ENCODE measurements at places on chromosomes 7 and 10.

DNA sequence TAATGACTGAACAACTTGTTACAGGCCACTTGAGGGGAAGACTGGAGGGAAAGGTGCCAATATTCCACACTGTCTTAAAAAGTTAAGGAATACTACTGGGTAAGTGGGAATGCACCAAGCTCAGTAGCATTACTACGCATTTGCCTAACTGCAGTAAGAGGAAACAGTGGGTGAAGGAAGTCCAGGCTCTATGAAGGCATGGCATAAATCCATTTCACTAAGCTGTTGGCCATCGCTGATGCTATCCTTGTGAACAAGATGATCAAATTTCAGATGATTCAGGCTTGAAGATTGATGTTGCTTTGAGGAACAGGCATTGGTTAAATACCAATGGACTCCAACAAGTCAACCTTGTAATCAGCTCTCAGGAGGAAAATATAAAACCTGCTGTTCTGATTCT lies 44.2 kb upstream of the TES start:
- DNase-seq, result no peak

DNA sequence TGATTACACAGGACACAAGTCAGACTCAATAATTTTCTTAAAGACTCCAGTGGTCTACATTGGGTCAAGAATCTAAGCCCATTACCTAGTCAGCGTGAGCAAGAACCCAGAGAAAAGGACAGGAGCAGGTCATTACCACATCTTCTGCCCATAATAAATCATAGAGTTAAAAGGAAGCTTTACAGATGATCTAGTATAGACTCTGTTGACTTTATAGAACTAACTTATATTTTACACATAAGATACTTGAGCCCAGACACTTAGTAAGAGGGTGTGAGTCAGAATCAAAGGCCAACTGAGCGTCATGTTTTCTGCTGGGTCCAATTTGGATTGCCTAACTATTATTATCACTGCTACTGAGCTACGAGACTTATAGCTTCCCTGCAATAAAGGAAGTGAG lies 206.1 kb upstream of the NPSR1 start:
- no peak for DNase-seq

DNA sequence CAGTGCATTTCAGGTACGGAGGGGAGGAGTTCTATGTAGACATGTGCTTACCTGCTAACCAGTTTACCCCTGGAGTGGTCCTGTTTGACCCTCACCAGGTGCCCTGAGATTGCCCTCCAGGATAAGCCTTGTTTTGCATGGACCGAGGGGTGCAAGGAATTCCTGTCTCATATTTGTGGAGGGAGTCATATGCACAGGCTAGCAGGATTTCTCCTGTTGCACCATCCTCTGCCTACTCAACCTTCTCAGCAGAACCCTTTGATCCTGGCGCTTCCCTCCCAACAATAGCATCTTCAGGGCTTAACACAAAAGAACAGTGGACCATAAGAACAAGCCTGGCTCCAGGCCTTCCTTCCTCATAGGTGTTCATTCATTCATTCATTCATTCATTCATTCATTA lies 7.2 kb downstream of the TRPV6 start:
- no peak for DNase-seq

DNA sequence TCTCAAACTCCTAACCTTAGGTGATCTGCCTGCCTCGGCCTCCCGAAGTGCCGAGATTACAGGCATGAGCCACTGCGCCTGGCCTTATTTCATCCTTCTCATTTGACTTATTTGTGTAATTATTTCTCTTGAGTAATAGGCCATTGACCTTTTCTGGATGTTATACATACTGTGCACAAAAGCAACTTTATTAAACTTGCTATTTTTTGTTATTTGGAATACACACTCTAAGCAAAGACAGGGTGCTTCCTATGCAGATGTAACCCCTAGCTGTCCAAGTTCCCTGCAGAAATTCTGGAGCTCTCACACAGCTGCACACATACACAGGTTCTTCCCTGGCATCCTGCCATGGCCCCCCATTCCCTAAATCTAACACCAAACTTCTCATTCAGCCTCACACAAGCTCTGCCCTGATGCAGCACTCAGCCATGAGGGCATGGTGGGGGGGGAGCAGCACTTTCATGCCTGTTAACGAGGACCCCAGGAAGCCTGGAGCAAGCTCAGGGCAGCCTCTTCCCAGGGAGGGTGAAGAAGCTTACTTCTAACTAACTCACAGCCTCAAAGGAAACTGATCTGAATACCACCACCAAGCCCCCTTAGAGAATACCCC lies 33.2 kb downstream of the SH3PXD2A start:
- DNase-seq, result no peak

DNA sequence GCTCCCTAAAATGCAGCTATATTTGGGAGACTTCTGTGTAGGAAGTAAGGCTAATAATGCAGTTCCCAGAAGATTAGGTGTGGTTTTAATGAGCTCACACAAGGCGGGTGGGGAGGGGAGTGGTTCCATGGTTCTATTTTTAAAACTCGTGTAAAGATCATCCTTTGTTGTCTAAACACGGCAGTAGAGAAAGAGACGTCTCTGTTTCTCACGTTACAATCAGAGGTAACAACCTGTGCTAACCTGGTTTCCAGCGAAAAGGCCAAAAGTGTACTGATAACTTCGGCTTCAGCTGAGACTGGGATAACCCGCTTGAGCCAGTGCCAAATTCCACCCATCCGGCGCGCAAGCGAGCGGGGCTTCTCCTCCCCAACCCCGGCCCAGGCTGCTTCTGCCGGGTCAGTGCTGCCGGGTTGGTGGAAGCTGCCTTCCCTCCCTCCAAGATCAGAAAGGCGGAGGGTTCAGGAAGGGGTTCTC lies 2.5 kb upstream of the MAP3K8 start:
- no peak for DNase-seq

- no peak for DNase-seq
Observed at GRCh38 chr10:113569576-113569975, 16.7 kb downstream of the HABP2 start.

DNA sequence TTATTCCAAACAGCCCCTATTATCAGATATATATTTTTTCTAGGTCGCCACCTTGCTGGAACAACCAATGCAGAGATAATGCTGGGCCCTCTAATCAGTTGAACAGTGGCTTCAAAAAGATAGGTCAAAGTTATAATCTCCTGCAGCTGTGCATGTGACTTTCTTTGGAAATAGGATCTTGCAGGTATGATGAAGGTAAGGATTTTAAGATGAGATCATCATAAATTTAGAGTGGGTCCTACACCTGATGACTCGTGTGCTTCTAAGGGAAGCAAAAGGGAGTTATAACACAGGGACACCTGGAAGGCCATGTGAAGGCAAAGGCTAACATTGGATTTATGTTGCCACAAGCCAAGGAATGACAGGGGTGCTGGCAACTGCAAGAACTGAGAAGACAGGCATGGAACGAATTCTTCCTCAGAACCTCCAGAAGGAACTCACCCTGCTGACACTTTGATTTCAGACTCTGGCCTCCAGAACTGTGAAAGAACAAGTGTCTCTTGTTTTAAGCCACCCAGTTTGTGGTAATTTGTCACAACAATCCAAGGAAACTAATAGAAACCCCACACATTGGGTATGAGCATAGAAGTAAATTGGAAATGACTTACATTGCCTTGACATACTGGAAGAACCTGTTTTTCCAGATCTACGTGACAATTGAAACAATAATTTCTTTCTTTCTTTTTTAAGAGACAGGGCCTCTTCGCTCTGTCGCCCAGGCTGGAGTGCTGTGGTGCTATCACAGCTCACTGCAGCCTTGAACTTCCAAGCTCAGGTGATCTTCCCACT lies 34.4 kb downstream of the CCDC71L start:
- no peak for DNase-seq

DNA sequence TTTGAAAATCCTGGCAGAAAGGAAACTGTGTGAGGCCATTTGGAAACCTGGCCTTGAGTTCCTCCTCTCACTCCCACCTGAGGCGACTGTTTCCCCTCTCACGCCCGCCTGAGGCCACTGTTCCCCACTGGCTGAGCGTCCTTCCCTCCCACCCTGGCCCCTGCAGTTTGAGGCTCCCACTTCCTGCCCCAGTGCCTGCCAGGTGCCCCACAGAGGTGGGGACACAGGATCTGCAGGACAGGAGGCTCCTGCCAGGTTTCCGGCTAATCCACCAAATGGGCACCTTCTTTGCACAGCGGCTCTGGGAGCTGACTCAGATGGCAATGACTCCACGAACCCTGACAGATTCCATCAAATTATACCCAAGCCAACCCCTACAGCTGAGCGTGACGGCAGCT lies 24.3 kb upstream of the LARP4B start:
- no peak for DNase-seq

- DNase-seq, result no peak
Observed at GRCh38 chr10:13690281-13690825, 103.6 kb downstream of the PRPF18 start.

DNA sequence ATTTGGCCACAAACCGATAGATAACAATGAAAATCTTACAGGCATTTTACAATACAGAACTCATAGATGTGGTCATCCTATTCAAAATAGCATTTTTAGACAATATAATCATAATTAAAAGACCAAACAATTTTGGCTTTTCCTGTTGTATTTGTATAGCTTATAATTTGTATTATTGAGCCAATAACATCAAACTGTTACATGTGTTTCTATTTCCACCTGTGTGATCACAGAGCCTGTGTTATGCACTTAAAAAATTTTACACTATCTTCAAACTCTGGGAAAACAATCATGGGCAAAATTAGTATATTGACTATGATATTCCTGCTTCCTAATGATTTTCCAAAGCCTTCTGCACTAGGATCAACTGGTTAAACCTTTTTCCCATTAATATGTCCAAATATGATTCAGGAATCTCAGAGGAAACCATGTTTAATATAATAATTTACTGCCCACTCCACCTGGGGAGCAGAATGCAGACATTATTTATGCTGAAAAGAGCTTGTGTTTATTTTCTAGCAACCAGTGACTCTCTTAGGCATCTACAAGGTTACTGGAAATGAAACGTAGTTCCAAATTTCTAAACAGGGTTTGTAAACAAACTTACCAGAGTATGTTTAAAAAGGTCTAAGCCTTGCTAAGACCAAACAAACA lies 1.7 kb downstream of the RHOBTB1 start:
- DNase-seq, result no peak

DNA sequence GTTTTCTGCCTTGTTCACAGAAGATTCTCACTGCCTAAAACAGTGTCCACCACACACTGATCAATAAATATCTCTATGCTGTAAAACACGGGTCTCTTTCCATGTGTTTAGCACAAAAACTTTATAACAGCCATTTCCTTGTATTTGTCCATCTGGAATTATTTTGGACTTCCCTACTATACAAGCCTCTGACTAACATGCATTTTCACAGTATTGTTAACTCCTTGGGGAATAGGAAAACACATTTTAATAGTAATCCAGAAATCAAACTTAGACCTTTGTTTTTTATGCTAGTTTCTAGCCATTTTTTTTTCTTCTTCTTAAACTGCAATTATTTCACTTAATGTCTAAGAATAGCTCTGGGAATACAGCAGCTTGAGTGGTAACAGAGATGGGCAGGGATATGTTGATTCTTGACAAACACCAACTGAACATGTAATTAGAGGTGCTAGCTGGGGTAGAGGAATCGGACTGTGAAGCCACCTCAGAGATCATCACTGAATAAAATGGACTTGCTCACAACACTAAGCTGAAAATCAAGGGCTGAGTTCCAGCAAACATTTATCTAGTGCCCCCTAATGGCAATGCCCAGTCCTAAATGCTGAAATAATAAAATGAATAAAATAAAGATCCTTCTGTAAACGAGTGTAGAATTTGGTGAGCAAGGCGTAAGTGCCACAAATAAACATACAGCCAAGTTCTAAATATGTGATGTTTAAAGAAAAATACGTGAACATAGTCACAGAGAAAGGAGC lies 593.1 kb downstream of the SORCS1 start:
- DNase-seq, result no peak

DNA sequence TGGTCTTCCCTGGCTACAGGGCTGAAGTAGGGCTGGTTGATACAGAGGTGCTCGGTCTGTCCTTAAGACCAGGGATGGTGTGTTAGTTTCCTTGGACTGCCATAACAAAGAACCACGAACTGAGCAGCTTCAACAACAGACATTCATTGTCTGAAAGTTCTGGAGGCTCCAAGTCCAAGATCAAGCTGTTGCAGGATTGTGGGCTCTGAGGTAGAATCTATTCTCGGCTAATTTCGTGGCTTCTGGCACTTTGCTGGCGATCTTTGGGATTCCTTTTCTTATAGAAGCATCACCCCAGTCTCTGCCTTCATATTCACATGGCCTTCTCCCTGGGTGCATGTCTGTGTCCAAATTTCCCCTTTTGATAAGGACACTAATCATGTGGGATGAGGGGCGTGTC lies 112.1 kb upstream of the ITGB1 start:
- no peak for DNase-seq

- no peak for DNase-seq
Observed at GRCh38 chr10:30751678-30752331, 122.3 kb upstream of the LYZL2 start.

DNA sequence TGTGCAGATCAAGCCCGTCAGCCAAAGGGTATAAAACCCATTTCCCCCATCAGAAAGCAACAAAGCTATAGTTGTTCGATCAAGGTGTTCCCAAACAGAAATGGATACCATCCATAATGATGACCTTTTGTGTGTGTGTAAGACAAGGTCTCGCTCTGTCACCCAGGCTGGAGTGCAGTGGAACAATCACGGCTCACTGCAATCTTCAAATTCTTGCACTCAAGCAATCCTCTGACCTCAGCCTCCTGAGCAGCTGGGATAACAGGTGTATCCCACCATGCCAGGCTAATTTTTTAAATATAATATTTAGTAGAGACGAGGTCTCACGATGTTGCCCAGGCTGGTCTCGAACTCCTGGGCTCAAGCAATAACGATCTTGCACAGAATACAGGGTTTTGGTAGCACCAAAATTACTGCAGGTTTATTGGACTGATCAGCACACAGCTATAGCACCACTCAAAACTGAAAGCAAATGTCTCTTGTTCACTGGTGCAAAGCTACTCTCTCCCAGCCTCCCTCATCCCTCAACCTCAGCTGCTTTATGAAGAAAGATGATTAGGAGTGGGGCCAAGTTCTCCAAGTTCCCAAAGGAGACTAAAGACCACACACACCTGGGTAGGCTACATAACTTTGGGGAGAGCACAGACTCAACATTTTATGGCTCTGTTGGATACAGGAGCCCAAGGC lies 80.5 kb downstream of the ABI1 start:
- no peak for DNase-seq

DNA sequence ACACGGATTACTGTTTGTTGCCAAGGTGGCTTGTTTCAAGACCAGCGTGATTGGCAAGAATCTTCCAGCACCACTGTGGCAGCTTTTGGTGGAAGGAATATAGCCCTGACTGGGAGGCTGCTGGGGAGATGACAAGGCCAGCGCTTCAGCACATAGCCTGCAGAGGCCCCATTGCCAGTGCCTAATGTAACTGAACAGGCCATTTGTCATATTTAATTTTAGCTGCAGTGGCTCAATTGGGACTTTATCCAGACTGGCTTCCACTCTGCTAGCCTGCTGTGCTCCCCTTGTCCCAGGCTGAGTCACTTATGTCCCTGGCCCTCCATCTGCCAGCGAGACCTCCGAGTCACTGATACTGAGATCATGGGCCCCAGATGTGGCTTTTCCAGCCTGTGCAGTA lies 483.1 kb downstream of the GALNT17 start:
- DNase-seq, result no peak
